ENCODE measurements at places on chromosomes 12 and 14. TPM values are rescaled to one million over a fixed set of nuclear protein-coding genes. Genes with fewer than 3 reads are reported as not detected.

Gene TRIP11
- polyA plus RNA-seq: 6.6 TPM

Gene FAIM2
- 0.53 TPM for polyA plus RNA-seq

Gene CLEC14A
- polyA plus RNA-seq: 28.4 TPM

Gene LTB4R2
- 5.5 TPM for polyA plus RNA-seq

Gene ERP27
- polyA plus RNA-seq: 1.9 TPM

Gene NFE2
- 38.5 TPM for polyA plus RNA-seq

Gene NOPCHAP1
- polyA plus RNA-seq: 12.2 TPM

Gene FAM181A
- 3.4 TPM for polyA plus RNA-seq

Gene TMEM30B
- polyA plus RNA-seq: 17.4 TPM

Gene ZC2HC1C
- polyA plus RNA-seq: 7.6 TPM
